ENCODE measurements at places on chromosomes 7 and 10. TPM values are rescaled to one million over a fixed set of nuclear protein-coding genes. Genes with fewer than 3 reads are reported as not detected.

Gene STEAP1B
- total RNA-seq, result 35.9 TPM

Gene KCNIP2
- 0.45 TPM for total RNA-seq

Gene CNTNAP2
- total RNA-seq, result 0.69 TPM

Gene KLLN
- 0.29 TPM for total RNA-seq

Gene BAMBI
- 65.3 TPM for total RNA-seq

Measured in A375 (cell line).